ENCODE measurements at places on chromosomes 7 and 10.

DNA sequence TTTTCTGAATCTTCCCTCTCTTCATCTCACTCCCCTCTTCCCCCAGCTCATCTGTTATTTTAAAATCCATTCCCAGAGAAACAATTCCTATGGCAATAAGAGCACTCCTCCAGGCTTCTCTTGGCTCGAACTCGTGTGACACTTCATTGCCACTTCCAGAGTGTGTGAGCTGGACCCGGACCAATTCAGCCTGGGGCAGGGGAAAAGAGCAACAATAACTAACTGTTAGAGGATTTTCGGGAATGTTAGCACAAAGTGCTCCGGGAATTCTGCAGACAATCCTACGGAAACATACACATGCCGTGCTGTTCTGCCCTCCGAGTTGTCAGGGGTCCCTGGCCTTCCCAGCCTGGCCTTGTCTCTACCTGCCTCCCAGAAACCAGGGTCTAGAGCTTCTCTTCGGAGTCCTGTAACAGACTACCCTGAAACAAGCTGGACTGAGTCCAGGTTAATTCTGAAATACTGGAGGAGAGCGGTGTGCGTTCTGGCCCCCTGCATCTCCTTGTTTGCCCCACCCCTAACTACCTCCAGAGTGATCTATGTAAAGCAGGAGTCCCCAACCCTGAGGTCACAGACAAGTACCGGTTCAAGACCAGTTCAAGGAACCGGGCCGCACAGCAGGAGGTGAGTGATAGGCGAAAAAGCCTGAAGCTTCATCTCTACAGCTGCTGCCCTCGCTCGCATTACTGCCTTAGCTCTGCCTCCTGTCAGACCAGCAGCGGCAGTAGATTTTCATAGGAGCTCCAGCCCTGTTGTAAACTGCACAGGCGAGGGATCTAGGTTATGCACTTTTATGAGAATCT is 11.3 kb downstream of the COL26A1 start:
- DNase-seq: no peak

- no peak for DNase-seq
Measured at GRCh38 chr7:12929476-12930140, 242.2 kb downstream of the ARL4A start.

DNA sequence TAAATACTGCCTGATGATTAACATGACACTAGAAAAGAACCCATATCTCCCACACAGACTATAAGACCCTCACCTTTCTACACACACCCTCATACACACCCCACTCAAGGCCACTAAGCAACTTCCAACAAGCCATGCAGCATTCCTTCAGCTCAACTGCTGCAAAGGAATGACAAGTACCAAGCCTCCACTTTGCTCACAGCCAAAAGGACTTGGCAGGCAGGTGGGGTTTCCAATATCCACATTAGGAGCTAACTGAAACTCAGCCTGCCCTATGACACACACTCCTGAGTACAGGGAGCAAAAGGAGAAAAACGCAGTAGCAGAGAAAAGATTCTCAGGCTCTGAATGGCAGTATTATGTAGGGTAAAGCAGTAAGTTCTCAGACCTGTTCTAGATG is 13.4 kb downstream of the USP54 start:
- DNase-seq: no peak

DNA sequence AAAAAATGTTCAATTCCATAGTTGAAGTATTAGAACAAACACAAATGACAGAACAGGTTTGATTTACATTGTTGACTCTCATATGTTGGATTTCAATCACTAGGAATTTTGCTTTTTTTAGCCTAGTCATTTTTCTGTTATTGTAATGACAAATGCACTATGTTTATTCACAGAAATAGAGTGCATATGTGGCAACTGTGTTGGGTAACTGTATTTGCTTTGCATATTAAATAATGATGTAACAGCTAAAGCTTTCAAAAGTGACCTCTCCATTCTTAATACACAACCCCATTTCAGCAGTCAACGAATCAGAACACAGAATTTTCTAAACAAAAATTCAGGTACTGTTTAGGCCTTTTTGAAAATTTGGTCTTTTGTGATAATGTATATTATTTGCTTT is 54.0 kb upstream of the SLC26A5 start:
- no peak for DNase-seq

DNA sequence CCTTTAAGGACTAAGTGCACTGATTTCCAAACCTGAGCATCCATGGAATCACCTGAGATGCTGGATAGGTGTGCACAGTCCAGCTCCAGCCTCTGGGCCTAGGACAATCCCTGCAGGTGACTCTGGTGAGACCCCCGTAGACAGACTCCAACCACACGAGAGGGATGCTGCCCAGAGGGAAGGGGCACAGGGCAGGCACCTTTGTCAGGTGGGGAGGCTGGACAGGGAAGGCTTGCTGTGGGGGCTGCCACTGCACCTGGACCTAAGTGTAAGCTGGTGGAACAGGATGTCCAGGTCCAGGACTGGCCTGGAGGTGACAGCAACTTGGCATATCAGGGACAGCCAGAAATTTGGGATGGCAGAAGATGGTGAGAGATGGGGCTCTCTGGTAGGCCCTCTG is 45.1 kb upstream of the CTBP2 start:
- DNase-seq: no peak

DNA sequence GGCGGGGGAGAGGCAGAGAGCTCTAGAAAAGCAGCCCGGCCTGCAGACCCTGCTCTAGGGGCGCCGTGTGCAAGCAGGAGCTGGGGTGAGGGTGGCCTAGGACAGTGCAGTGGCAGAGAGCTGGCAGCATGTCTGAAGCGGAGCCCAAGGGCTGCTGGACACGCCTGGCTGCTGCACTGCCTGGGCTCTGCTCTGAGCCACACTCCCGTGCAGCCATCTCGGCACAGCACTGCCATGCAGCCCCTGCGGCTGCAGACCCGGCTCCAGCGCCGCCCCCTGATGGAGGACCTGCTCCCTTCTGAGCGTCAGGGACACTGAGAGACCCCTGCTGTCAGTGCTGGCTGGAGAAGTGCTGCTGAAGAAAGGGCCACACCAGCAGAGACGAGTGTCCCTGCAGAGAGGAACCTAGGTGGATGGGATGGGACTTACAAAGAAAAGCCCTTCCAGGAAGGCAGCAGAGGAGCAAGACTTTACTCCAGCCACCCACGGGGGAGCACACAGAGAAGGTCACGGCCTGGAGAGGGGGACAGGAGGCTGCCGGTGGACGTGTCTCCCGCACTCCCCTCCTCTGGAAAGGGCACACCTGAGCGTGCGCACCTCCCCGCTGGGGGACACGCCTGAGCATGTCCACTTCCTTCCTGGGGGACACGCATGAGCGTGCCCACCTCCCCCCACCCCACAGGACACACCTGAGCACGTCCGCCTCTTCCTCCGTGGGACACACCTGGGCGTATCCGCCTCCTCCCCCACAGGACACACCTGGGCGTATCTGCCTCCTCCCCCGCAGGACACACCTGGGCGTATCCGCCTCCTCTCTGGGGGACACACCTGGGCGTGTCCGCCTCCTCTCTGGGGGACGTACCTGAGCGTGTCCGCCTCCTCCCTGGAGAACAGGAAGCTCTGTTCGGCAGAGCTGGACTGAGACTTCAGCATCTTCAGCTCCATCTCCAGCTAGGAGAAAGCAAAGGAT is 252.9 kb downstream of the MAD1L1 start:
- no peak for DNase-seq

Measured in GOT3 (cell line).